Jurkat, Clone E6-1 (cell line): ENCODE measurements at places on chromosomes 3 and 15.

DNA sequence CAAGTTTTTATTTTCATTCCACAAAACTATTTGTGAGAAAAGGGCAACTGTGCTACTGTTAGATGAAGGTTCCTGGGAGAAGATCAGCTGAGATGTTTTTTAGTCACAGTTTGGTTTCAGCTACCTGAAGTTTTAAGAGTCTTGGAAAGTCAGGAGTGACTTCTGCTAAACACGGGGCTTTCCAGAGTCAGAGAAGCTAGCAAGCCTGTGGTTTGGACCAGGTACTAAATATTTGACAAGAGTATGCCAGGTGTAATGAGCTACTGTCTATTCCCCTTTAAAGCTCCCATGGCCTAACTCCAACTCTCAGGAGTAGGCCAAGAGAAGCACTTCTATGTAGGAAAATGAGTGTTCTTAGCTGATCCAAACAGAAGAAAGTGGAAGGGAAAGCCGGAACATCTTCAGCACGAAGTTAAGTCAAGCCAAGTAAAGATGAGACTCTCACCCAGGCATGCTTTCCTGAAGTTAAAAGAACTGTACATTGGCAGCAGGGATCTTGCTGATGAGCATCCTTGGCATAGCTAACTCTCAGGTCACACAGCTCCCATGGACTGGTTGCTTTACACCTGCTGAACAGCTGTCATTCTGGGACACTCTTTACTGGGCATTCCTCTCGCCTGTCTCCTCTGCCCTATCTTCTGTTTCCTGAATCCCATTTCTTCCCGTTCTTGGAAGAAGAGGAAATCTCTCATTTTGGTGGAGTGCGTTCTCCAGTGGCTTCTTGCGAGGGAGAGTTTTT lies 22.5 kb downstream of the TM4SF18 start:
- DNase-seq = no peak

DNA sequence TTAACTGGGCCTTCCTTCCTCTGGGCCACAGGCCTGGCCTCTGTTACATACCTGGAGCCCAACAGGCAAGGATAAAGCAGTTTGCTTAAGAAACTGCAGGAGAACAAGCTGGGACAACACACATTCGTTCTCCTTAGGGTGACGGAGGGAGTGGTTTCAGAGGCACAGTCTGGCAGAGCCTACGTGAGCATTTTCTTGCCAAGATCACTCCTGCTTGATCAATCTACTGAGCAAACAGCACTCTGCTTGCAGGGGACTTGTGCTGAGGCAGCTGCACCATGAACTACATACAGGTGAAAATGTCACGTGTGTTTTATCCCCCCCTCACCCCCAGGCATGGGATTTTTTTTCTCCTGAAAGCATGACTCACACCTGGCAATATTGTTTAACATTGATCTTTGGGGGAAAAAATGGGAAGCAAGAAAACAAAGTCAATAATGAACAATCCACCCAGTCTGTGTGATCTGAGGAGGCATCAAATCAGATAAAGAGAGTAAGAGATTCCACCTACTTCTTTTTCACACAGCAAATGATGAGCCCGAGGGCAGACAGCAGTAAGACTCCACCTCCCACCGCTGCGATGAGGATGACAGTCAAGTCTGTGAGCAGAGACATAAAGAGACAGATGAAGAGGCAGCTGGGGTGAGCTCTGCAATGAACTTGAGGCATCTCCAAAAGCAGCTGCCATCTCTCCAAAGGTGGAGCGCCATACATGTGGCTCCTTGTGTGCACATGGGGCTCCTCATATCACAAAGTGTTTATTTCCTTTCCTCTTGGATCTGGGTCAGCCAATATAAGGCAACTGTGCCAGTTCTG lies 57.4 kb downstream of the CDCP1 start:
- no peak for DNase-seq

GRCh38 chr3:120472121-120472844 lies 21.5 kb upstream of the FSTL1 start:
- DNase-seq = no peak

- DNase-seq = no peak
These were observed 60.5 kb downstream of the RAB7A start for GRCh38 chr3:128786434-128787020.

GRCh38 chr3:82814660-82815059 lies 1053.2 kb upstream of the GBE1 start:
- no peak for DNase-seq

- DNase-seq = no peak
These were observed 2.9 kb upstream of the RBM6 start for GRCh38 chr3:49937090-49937489.

DNA sequence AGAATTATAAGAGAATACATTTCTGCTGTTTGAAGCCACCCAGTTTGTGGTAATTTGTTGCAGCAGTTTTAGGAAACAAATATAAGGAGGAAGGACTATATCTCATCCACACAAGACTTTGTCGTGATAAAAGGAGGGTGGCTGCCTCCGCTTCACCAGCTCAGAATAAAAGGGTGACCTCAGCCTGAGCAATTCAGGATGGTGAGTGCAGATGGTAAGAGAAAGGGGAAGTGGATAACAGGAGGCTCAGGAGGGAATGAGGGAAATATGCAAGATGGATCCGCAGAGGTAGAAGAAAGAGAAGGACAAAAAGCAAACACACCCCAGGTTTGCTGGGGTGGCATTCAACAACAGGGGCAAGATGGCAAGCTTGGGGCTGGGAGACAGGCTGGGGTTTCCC lies 108.1 kb upstream of the TNFAIP8L3 start:
- no peak for DNase-seq

GRCh38 chr3:158018462-158018861 lies 87.8 kb downstream of the SHOX2 start:
- no peak for DNase-seq
